Fibroblast of skin of left quadriceps (primary cell): ENCODE measurements at places on chromosomes 3 and 15.

DNA sequence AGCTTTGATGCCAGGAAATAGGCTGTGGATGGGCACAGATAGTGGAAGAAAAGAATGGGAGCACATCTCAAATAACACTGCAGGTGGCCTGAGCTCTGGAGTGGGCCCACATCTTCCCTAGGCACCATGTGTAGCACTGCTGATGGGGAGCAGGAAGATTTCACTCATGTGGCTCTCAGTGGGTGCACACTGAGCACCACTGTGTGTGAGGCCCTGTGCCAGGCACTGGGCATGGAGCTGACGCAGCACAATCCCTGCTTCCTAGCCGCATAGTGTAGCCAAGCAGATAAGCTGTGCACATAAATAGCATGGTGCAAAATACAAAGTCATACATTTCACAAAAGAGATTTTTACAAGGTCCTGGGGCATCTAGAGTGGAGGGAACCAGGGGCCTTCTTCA lies 101.6 kb downstream of the MOBP start:
- DNase-seq: no peak

DNA sequence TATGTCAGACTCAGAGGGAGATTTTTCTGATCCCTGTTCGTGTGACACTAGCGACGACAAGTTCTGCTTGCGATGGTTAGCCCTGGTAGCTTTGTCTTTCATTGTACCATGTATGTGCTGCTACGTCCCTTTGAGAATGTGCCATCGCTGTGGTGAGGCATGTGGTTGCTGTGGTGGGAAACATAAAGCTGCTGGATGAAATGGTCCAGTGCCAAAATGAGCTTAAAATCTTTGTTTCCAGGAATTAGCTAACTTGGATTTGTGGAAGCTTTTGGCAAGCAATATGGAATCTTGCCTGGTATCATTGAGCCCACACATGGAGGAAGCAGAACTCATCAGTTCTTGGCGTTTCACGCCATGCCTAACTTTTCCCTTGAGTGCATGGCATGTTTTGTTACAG lies 98.8 kb downstream of the SPRED1 start:
- peak; percentile 18 for DNase-seq

DNA sequence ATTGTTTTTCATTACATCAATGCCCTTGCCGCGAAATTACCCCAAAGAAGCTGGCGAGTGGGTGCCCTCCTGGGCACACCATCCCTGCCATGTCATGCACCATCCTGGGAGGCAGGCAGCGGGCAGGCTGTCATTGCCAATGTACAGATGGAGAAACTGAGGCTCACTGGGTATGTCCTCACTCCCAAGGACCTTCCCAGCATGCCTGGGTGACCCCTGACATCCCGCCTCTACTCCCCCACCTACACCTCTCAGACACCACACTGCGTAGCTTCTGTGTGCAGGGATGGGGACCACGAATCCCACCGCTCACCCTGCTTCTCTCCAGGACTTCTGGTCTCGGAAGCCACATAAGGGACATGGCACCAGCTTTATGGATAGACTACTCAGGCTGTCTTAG lies 41.0 kb upstream of the SLC41A3 start:
- no peak for DNase-seq

DNA sequence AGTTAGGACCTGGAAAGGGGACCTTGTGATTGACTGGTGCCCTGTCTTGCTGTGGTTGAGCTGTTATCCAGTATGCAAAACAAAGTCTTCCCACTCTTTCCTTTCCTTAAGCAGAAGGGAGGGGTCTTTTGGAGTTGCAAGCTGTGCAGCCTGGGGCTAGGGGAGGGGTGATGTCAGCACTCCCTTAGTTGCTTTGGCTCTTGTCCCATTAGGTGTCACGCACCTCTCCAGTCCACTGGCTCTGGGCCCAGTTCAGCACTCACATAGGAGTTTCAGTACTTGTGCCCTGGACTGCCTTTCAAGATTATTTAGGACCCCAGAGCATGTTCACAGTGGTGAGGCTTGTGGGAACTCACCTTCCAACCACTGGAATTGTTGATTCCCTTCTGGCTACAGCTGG lies 238.5 kb downstream of the DOCK3 start:
- no peak for DNase-seq

GRCh38 chr3:22361521-22361920 lies 610.5 kb upstream of the ZNF385D start:
- DNase-seq: peak; percentile 8

DNA sequence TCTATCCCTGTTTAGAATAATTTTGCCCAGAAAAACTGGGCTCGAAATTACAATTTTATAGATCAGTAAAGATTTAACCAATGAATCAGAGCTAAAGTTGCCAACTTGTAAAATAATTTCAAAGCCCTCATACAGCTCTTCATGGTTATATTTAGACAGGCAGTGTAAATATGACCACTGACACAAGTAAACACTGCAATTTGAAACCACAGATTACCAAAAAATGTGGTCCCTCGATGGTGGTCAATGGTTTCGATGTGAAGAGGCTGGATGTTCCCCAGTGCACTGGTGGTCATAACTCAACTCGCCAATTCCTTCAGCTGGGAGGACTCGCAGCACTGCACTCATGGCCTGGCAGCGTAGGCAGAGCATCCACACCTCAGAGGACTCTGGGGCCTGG lies 28.6 kb downstream of the LRTM1 start:
- no peak for DNase-seq
